ENCODE measurements at places on chromosomes 11 and 22. TPM values are rescaled to one million over a fixed set of nuclear protein-coding genes. Genes with fewer than 3 reads are reported as not detected.

Gene OR4C11
- total RNA-seq = not detected

Gene MRPL40
- 31.9 TPM for total RNA-seq

Gene SLC22A6
- not detected for total RNA-seq

Gene BID
- 14.1 TPM for total RNA-seq

DNA sequence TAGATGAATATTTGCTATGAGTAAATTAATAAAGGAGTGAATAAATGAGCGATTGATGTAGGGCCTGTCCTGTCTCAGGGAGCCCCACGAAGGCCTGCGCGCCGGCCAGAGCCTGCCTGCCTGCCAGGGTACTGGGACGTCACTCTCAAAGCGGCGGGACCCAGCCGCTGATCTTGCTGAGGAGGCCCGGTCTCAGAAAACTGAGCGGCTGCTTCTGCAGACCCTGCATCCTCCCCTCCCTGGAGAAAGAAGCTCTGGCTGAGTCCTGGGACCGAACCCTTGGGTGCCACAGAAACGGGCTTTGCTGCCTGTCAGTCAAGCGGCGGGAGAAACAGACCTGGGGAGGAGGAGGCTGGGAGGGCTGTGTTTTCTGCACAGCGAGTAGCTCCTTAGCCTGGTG, 91.6 kb upstream of the B3GAT1 start:
- H3K27ac ChIP-seq = no peak overlapping the region
- H3K36me3 ChIP-seq = no peaks in the 10 kb centered on the region
- no peak for DNase-seq

- no peaks in the 10 kb centered on the region for H3K4me1 ChIP-seq
- H3K36me3 ChIP-seq = no peaks in the 10 kb centered on the region
- H3K27me3 ChIP-seq = no peaks in the 10 kb centered on the region
- H3K27ac ChIP-seq = no peak overlapping the region
These were observed 65.7 kb upstream of the NUP50 start for GRCh38 chr22:45098056-45098455.

DNA sequence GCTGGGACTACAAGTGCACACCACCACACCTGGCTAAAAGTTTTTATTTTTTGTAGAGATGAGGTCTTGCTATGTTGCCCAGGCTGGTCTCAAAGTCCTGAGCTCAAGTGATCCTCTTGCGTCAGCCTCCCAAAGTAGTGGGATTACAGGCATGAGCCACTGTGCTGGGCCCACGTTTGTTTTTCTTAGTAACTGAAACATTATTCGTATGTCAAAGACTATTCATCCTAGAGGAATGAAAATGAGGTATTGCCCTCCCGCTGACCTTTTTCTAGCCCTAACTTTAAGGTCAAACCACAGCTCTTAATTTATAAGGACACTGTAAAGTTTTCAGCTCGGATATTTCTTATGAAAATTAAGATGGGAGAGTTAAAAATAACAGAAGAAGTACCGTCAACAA, 33.2 kb upstream of the PAX6 start:
- no peaks in the 10 kb centered on the region for H3K36me3 ChIP-seq
- H3K4me1 ChIP-seq = no peaks in the 10 kb centered on the region
- no peak overlapping the region for H3K27ac ChIP-seq
- no peak overlapping the region for H3K4me3 ChIP-seq
- no peaks in the 10 kb centered on the region for H3K27me3 ChIP-seq

- H3K36me3 ChIP-seq = peaks cover 35% of the 10 kb centered on the region
- DNase-seq = no peak
- no peak overlapping the region for H3K4me3 ChIP-seq
- H3K4me1 ChIP-seq = peaks cover 60% of the 10 kb centered on the region
- no peaks in the 10 kb centered on the region for H3K27me3 ChIP-seq
- peak overlapping the region; percentile 65 for H3K27ac ChIP-seq
These were observed 4.7 kb downstream of the GUCD1 start for GRCh38 chr22:24550028-24550901.

Measured in right atrium auricular region (tissue), 2 donors.